ENCODE measurements at places on chromosomes 5 and 9. TPM values are rescaled to one million over a fixed set of nuclear protein-coding genes. Genes with fewer than 3 reads are reported as not detected.

The IRX4 gene
- not detected for total RNA-seq

The HSPB3 gene
- total RNA-seq: 0.17 TPM

GRCh38 chr9:93955981-93956784 is 1.0 kb upstream of the BARX1 start:
- peaks cover 59% of the 10 kb centered on the region for H3K4me1 ChIP-seq
- H3K4me3 ChIP-seq: no peak overlapping the region
- DNase-seq: no peak

GRCh38 chr5:119743927-119744326 is 114.6 kb downstream of the FAM170A start:
- no peaks in the 10 kb centered on the region for H3K4me1 ChIP-seq
- no peaks in the 10 kb centered on the region for H3K36me3 ChIP-seq

- no peak overlapping the region for H3K4me3 ChIP-seq
- DNase-seq: no peak
- H3K27ac ChIP-seq: no peak overlapping the region
- H3K27me3 ChIP-seq: no peaks in the 10 kb centered on the region
- no peaks in the 10 kb centered on the region for H3K36me3 ChIP-seq
Observed at GRCh38 chr5:91670122-91670521, 287.0 kb upstream of the ARRDC3 start.

DNA sequence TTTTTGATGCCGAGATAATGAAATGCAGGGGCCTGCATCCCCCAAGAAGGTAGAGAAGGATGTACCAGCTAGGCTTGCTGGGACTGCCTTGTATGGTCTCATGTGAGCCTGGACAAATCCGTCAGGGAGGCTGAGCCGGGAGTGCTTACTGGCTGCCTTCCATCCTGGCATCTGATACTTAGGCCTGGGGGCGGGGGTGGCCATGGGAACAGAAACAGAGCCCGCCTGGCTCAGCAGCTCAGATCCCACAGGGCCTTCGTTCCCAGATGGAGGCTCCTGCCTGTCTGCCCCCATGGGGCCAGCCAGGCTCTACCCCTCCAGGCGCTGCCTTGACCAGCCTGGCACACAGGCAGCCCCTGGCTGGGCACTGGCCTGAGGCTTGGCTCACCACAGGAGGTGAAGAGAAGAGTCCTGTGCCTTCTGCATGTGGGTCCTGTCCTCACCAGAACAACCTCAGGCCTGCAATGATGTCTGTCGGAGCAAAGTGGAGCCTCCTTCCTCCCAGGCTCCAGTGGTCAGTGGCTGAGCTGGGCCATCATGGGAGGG is 10.5 kb upstream of the SPATA31E1 start:
- no peaks in the 10 kb centered on the region for H3K27me3 ChIP-seq
- peak; percentile 6 for DNase-seq
- no peak overlapping the region for H3K4me3 ChIP-seq
- no peak overlapping the region for H3K27ac ChIP-seq
- no peaks in the 10 kb centered on the region for H3K36me3 ChIP-seq

DNA sequence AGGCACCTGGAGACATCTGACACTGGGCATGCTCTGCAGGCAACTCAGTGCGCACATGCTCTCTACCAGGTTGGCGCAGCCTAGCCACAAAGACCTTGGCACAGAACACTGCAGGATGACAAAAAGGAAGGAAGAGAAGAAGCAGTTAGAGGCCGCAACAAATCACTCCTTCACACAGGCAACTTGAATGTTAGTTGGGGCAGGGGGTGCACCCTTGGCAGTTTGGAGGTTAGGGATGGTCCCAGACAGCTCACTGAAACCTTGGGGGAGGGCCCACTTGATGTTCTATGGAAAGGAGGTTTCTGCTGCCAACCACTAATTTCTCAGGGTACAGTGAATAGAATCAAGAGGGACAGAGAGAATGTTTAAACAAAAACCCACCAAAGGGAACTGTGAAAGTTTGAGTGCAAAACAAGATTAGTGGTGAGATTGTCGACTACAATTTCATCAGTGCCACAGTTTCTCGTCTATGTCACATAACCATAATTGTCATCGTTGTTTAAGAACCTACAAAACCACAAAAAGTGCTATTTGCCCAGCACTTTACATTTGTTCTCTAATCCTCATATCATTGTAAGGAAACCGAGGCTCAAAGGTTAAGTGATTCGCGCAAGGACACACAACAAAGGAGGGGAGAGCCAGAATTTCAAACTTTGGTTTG is 48.7 kb downstream of the FBXW11 start:
- DNase-seq: no peak
- no peaks in the 10 kb centered on the region for H3K27me3 ChIP-seq
- H3K27ac ChIP-seq: no peak overlapping the region
- no peak overlapping the region for H3K4me3 ChIP-seq
- peaks cover 16% of the 10 kb centered on the region for H3K4me1 ChIP-seq

DNA sequence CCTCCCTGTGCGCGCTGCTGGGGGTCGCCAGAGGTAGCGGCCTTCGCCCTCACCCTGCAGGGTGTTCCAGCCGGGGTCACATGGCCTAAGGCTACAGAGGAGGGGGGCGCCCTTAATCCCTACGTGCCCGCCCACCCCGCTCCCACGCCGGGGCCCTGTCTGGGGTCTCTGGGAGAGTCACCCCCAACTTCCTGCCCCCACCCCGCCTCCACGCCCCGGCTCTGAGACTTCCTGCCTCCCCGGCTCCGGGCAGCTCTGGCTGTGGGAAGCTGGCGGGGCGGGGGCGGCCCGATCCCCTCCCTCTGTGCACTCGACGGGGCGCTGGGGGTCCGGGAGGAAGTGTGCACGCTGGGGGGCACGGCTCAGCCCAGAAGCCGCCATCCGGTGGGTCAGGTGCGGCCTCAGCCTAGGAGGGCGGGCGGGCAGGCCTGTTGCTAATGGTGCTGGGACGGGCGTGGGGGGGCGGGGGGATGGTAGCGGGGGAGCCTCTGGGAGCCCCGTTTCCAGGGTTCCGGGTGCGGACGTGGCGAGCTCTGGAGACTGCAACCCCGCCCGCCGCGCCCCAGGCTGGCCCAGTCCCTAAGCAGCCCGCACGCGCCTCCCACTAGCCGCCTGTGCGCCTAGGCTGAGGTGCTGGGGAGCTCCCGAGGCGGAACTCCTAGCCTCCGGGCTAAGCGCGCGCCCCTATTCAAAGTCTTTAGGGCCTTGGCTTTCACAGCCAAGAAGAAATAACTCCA is 61.6 kb downstream of the CXXC5 start:
- DNase-seq: no peak
- H3K4me3 ChIP-seq: peak overlapping the region; percentile 22

GRCh38 chr9:105930011-105930627 is 235.8 kb downstream of the TMEM38B start:
- no peak for DNase-seq
- H3K4me1 ChIP-seq: no peaks in the 10 kb centered on the region
- no peak overlapping the region for H3K27ac ChIP-seq
- no peaks in the 10 kb centered on the region for H3K27me3 ChIP-seq
- H3K36me3 ChIP-seq: no peaks in the 10 kb centered on the region

- peaks cover 16% of the 10 kb centered on the region for H3K4me1 ChIP-seq
- H3K27me3 ChIP-seq: no peaks in the 10 kb centered on the region
- no peak overlapping the region for H3K4me3 ChIP-seq
- H3K27ac ChIP-seq: no peak overlapping the region
Observed at GRCh38 chr9:89677702-89678395, 73.0 kb downstream of the GADD45G start.

The KIF12 gene
- 11.5 TPM for total RNA-seq

GRCh38 chr5:144304688-144305087 is 134.0 kb downstream of the KCTD16 start:
- H3K4me3 ChIP-seq: no peak overlapping the region
- H3K36me3 ChIP-seq: no peaks in the 10 kb centered on the region
- H3K27me3 ChIP-seq: no peaks in the 10 kb centered on the region
- H3K27ac ChIP-seq: no peak overlapping the region

The SPAG8 gene
- 0.25 TPM for total RNA-seq

DNA sequence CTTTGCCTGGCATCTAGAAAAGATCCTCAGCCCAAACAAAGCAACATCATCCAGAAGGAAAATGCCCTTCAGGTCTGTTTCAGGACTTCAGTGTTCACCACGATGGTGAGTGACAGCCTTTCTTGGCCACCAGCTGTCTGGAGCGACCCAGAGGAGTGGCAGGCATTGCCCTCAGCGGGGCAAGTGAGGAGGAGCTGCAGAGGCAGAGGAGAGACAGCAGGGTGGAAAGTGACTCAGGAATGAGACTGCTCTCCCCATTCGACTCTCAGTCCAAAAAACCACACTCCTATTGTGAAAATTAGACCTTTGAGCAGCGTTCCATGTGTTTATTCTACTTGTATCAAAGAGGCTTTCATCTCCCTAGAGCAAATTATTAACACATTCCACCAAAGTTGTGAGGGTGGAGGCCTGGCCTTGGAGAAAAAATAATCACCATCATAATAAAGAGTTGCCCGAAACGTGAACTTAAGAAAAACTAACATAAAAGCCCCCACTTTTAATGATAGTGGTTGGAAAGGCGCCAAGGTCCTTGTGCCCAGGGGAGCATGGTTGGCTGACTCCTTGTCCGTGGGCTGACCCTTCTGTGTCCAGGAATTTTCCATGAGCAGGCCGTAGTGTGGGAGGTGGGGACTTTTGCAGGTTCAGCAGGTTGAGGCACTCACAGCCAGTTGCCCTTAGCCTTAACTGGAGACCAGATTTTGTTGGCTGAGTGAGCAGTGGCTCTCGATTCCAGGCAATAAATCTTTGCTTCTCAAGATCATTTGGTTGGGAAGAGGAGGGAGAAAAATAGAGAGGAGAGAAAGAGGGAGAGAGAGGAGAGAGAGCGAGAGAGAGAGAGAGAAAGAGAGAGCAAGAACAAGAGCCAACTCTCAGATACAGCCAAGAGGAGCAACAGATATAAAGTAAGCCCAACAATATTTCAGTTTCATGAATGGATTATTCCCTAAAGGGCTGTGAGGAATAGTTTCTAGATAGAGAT is 125.9 kb upstream of the ANKRD55 start:
- no peaks in the 10 kb centered on the region for H3K27me3 ChIP-seq
- H3K4me1 ChIP-seq: no peaks in the 10 kb centered on the region
- no peak for DNase-seq
- no peak overlapping the region for H3K4me3 ChIP-seq

- no peak overlapping the region for H3K27ac ChIP-seq
- peaks cover 3% of the 10 kb centered on the region for H3K36me3 ChIP-seq
- H3K27me3 ChIP-seq: no peaks in the 10 kb centered on the region
- no peak for DNase-seq
Observed at GRCh38 chr9:99130069-99130468, 25.2 kb downstream of the TGFBR1 start.

The EQTN gene
- total RNA-seq: 0.14 TPM

DNA sequence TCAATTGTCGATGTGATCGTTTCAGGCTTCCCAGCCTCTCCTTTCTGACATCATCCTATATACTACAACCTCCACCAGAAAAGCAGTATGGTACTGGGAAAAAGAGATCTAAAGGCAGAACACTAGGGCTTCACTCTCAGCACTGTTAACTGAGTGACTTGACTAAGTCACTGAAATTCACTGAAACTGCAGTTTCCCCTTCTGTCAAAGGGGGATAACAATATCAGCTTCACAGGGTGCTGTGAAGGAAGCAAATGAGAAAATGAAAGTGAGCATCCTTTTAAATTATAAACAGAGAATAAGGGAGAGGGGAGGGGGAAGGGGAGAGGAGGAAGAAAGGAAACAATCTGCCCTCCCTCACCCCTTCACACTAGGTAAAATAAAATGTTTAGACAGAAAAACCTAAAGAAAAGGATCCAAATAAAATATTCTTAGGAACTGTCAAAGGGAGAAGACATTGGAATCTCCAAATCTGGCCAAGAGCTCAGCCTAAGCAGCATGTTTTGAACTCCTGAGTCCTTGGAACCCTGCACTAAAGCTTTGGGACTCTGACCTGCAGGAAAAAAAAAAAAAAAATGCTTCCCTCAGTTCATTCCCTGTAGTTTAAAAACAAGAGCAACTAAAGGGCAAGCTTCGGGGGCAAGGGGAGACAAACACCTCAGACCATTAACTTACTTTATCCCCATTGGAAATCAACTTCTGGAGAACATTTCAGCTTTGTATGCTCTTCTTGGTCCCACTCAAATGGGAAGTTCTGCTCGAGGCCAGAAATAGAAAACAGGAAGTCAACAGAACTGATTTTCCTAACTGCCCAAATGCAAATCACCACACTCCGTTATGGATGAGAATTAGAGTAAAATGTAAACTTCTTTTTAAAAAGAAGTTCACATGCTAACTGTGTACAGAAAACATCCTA is 178.3 kb downstream of the DEPDC1B start:
- no peaks in the 10 kb centered on the region for H3K36me3 ChIP-seq
- H3K4me1 ChIP-seq: no peaks in the 10 kb centered on the region
- H3K27ac ChIP-seq: no peak overlapping the region
- no peaks in the 10 kb centered on the region for H3K27me3 ChIP-seq
- no peak for DNase-seq
- H3K4me3 ChIP-seq: no peak overlapping the region

- no peak overlapping the region for H3K27ac ChIP-seq
- no peaks in the 10 kb centered on the region for H3K4me1 ChIP-seq
- H3K36me3 ChIP-seq: no peaks in the 10 kb centered on the region
- H3K4me3 ChIP-seq: no peak overlapping the region
- no peaks in the 10 kb centered on the region for H3K27me3 ChIP-seq
- no peak for DNase-seq
Observed at GRCh38 chr5:107457138-107457537, 213.6 kb downstream of the EFNA5 start.

The ADAMTS16 gene
- total RNA-seq: 0.84 TPM

DNA sequence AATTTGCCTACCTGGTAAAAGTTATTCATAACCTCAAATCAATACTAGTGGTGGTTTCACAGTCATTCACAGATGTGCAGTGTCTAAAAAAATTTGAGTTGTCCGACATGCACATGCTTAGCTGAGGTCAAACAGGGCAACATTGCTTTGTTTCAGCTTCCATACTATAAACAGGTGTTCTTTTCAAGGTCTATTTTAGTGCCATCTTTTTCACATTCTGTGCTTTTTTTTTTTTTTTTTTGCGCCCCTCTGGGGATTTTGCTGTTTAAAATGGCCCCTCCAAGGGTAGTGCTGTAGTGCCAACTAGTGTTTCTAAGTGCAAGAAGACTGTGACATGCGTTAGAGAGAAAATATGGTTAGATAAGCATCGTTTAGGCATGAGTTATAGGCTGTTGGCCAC is 14.5 kb downstream of the PHAX start:
- no peak for DNase-seq
- peaks cover 14% of the 10 kb centered on the region for H3K36me3 ChIP-seq
- no peaks in the 10 kb centered on the region for H3K27me3 ChIP-seq
- no peak overlapping the region for H3K27ac ChIP-seq
- peaks cover 4% of the 10 kb centered on the region for H3K4me1 ChIP-seq
- no peak overlapping the region for H3K4me3 ChIP-seq

- no peaks in the 10 kb centered on the region for H3K27me3 ChIP-seq
- H3K27ac ChIP-seq: no peak overlapping the region
- DNase-seq: no peak
- no peaks in the 10 kb centered on the region for H3K36me3 ChIP-seq
Observed at GRCh38 chr9:114501796-114502682, 3.2 kb downstream of the WHRN start.
